ENCODE measurements at places on chromosomes 16 and 17. TPM values are rescaled to one million over a fixed set of nuclear protein-coding genes. Genes with fewer than 3 reads are reported as not detected.

- peaks cover 7% of the 10 kb centered on the region for H3K4me1 ChIP-seq
- no peak overlapping the region for H3K4me3 ChIP-seq
These were observed 5.8 kb downstream of the ARHGEF15 start for GRCh38 chr17:8315764-8316217.

DNA sequence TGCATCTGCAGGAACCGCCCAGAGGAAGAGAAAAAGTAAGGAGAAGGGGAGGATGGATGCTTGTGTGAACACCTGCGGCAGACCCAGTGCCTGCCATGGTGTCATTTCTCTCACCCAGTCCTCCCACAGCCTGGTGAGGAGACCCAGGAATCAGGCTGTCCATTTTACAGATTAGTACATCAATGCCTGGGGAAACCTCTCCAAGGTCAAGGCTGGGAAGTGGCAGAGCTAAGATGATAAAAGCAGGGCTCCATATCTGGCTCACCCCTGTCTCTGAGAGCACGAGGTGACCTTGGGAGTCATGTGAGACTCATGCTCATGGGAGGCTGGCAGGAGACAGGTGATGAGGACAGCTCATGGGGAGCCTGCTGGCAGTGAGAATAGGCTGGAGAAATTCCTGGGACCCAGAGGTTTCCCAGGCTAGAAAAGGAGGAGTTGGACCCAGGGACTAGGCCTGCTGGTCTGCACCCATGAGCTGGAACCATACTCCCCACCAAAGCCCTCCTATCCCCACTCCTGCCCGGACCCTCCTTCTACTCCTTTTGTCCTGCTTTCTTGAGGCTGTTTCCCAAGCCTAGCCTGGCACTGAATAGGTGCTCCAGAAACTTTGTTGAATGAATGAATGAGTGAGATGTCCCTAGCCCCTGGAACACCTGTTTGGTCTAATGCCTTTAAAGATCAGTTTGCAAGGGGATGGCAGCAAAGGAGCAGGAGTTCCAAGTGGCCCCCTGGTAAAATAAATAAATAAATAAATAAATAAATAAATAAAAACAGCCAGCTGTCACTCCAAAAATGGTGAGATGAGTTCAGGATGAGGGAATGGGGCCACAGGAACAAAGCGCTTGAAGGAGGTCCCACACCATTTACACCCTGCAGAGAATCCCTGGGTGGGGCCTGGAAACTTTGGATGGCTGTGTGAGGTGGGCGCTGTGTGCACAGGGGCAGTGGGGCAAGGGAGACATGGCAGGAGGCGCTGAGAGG lies 1.6 kb downstream of the ZNF629 start:
- H3K36me3 ChIP-seq: peaks cover 13% of the 10 kb centered on the region
- peak overlapping the region; percentile 78 for H3K4me3 ChIP-seq
- H3K27ac ChIP-seq: peak overlapping the region; percentile 82
- H3K4me1 ChIP-seq: peaks cover 21% of the 10 kb centered on the region
- H3K27me3 ChIP-seq: no peaks in the 10 kb centered on the region

DNA sequence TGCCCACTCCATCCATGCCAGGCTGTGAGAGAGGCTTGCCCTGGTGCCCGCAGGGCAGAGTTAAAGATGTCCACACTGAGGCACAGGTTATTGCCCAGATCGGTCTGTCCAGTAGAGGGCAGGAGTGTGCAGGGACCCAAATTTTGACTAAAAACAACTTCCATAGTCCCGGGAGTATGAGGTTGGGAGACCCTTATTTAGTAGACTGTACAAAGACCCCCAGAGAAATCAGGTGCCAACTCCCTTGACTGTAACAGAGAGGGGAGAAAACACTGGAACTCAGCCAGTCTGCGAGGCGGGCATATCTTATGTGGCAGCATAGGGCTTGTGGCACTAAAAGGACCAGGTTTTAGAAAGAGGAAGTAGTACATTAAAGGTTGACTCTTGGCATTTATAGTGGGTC lies 43.4 kb downstream of the HNF1B start:
- H3K36me3 ChIP-seq: peaks cover 2% of the 10 kb centered on the region
- H3K27me3 ChIP-seq: no peaks in the 10 kb centered on the region
- DNase-seq: no peak
- H3K4me1 ChIP-seq: peaks cover 18% of the 10 kb centered on the region
- peak overlapping the region; percentile 21 for H3K27ac ChIP-seq

INCA1 gene
- 0.89 TPM for total RNA-seq

NPIPB13 gene
- total RNA-seq: 22.9 TPM
